NCI-H187 (cell line): ENCODE measurements at places on chromosomes 7 and 10.

DNA sequence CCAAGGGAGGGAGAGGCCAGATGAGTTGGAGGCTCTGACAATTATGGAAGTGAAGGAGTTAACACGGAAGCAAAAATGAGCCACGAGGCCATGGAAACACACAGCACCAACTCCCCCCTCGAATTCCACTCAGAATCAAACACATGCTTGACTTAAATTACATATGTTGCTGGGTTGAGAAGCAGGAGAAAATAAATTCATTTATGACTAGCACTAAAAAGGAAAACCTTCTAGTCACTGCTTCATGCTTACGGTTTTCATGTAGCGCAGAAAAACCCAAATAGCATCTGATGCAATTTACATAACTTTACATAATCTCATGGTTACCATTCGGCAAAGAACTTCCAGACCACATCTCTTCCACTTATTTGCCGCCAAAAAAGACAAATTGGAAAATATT, 51.5 kb downstream of the SFMBT2 start:
- peak; percentile 20 for DNase-seq

GRCh38 chr10:115727129-115727528, 545.9 kb downstream of the GFRA1 start:
- no peak for DNase-seq

- no peak for DNase-seq
Measured at GRCh38 chr7:142463401-142463850, 205.6 kb upstream of the PRSS58 start.

GRCh38 chr7:157757211-157757610, 420.4 kb downstream of the DNAJB6 start:
- no peak for DNase-seq

- DNase-seq = peak; percentile 69
Measured at GRCh38 chr7:133853706-133854276, 273.3 kb upstream of the LRGUK start.

- DNase-seq = no peak
Measured at GRCh38 chr10:62692085-62692484, 112.4 kb upstream of the ADO start.

- no peak for DNase-seq
Measured at GRCh38 chr10:5512331-5512730, 12.4 kb upstream of the CALML3 start.

DNA sequence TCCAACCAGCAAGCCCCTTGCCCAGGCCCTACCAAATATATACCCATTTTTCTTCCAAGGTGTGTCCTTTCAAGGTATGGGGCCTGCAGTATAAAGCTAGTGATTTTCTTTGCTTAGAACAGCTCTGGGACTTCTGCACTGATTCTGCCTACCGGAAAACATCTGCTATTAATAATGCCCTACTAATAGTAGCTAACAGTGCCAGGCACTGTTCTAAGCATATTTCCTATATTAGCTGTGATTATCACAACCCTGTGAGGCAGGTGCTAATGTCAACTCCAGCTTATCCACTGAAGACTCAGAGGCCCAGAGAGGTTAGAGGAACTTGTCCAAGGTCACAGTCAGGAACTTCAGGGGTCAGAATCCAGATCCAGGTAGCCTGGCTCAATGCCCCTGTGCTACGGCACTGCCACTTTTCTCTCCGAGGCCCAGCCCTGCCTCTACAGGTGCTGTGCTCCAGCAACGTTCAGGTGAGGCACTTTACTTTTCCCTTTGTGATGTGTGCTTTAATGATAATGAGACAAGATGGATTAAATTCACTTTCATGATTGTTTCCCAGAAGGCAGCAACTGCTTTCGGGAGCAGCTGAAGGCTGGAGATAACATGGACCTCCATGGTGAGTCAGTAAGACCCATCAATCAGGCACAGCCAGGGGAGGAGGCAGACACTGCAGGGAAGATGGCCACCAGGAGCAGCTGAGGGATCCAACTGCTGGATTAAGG, 26.7 kb downstream of the TAS2R41 start:
- no peak for DNase-seq

GRCh38 chr7:101790566-101791293, 26.7 kb upstream of the CUX1 start:
- no peak for DNase-seq

GRCh38 chr7:130901209-130901783, 167.3 kb upstream of the KLF14 start:
- DNase-seq = no peak

DNA sequence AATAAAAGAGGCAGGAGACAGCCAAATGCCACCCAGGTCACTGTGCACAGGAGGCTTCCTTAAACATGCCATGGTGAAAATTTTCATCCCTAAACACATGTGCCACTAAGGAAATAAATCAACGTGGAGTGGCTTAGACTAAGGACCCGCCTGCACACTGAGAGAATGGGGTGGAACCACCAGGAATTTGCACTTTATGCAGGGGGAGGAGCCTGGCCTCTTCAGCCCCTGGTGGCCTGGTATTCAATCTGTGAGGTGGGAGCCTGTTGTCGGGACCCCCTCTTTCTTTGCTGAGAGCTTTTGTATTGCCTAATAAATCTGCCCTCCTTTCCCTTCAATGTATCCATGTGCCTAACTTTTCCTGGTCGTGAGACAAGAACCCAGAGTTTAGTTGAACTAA, 204.6 kb upstream of the NRP1 start:
- DNase-seq = no peak

DNA sequence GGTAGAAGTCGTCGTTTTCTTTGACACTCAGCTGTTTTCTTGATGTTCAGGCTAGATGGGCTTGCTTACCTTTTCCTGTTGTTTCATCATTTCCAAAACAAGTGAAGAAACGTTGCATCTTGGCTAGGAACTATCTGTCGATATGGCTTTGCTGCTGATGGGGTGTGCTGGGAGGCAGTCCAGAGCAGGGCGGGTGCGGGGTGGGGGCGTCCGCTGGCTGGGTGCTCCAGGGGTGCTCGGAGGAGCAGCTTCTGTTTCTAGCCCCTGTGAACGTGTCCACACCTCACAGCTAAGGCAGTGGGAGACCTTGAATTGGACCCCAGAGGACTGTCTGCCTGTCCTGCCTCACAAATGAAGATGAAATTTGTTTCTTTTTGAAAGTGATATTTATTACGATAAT, 7.6 kb upstream of the SUN1 start:
- no peak for DNase-seq

GRCh38 chr10:86673827-86674581, 5.7 kb downstream of the LDB3 start:
- DNase-seq = no peak

GRCh38 chr7:111190804-111191203, 99.9 kb downstream of the LRRN3 start:
- DNase-seq = no peak
